Stimulated activated CD4-positive, alpha-beta T cell treated with anti-CD3 and anti-CD28 coated beads, Interleukin-2, amount 100 ng/mL, for 24 hours (primary cell): ENCODE measurements at places on chromosomes 16 and 17.

GRCh38 chr16:49554681-49555080, 181.1 kb downstream of the C16orf78 start:
- DNase-seq = no peak

DNA sequence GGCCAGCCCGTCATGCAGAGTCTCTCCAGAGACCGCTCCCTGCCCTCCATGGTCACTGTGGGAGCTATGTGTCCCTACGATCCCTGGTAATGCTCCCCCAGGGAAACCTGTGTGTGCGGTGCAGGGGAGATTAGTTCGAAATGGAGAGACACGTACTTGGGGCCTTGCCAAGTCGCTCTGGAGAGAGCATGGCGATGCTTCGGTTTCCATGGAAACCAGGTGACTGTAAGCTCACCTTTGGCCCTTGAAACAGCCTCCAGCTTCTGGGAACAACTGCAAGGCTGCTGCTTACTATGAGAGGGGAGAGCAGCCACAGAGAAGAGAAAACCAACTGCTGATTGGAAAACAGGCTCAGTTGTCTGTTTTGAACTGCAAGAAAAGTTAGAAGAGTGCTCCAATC, 879.7 kb upstream of the EEF2KMT start:
- no peak for DNase-seq

DNA sequence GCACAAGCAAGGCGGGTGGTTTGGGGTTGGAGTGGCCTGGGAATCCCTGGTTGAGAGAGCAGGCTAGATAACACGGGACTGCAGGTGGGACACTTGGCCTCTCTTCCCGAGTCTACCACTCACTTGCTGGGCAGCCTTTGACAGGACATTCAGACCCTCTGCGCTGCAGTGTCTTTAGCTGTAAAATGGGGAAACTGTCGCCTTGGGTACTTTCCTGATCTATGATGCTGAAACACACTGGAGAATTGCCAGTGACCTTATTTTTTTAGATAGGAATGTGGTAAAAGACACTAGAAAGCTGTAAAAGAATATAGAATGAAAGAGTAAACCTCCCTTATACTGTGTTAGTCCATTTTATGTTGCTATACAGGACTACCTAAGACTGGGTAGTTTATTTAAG, 30.5 kb downstream of the KSR1 start:
- DNase-seq = no peak

DNA sequence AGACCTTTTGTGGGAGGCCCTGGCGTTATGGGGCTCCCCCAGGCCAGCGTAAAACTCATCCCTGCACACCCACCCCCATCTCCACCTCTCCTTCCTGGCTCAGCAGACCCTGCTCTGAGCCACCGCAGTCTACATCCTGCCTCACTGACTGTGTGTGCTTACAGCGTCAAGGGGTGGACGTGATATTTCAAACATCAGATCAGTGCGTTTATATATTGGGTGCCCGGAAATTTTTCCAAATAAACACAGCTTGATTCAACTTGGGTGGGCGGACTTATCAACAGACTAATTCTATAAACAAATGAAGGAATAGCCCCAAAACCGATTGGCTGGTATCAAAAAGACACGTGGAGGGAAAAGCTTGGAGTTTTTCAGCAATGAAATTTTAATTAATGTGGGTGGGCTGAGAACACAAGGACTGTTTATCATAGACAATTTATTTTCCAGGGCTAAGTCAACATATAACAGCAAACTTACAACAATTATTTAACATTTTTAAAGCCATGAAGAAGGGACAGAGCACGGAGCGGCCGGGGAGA, at the start of gene FOXL1:
TSS of gene FOXL1 (plus strand) at position 489 of the 539 bp plus-strand sequence. CDS start 175 bp downstream, outside the sequence.
- no peak for DNase-seq

- no peak for DNase-seq
These were observed 4.6 kb downstream of the HAGH start for GRCh38 chr16:1821861-1822611.

- no peak for DNase-seq
These were observed 58.8 kb downstream of the ADCY9 start for GRCh38 chr16:4057439-4057877.

GRCh38 chr16:56864960-56865359, at the start of gene SLC12A3:
Gene SLC12A3 (plus strand): TSS chr16:56865207. CDS start chr16:56865236, 29 bp downstream.
- no peak for DNase-seq

- no peak for DNase-seq
These were observed 261.1 kb downstream of the C16orf95 start for GRCh38 chr16:87056083-87056482.
